ENCODE measurements at places on chromosomes 3 and 15.

- no peak for DNase-seq
These were observed 76.9 kb upstream of the ICE2 start for GRCh38 chr15:60555806-60556205.

DNA sequence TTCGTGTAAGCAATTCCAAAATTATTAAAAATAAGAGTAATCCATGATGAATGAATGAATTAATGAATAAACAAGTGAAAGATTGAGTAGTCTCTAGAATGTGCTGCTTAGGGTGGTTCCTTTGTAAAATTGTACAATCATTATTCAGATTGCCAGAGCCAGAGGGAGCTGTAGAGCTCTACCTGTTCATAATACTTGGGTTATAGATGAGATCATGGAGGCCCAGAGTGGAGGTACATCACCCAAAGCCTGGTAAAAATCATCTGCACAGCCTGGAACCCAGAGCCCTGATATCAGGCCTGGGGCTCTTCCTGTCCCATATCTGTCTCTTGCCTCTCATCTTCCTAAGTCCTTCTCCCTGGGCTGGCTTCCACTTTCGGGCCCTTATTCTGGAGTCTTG, 297.2 kb downstream of the RPLP1 start:
- DNase-seq = no peak

GRCh38 chr15:63532307-63532744, 27.9 kb downstream of the USP3 start:
- DNase-seq = no peak

DNA sequence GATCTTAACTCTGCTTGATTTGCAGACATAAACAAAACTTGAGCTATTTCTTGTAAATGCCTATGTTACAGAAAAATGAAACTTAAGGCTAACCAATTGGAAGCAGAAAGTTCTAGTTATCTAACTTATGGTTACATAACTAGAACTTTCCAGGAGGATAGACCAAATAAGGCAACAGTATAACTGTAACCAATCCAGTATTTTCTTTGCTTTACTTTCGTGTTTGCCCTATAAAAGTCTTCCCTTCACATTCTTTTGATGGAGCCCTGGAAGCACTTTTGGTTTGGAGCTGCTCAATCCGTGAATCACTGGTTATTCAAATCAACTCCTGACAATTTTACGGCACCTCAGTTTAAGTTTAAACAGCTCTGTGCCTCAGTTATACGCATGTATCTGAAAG, 164.6 kb downstream of the SUCLG2 start:
- no peak for DNase-seq

DNA sequence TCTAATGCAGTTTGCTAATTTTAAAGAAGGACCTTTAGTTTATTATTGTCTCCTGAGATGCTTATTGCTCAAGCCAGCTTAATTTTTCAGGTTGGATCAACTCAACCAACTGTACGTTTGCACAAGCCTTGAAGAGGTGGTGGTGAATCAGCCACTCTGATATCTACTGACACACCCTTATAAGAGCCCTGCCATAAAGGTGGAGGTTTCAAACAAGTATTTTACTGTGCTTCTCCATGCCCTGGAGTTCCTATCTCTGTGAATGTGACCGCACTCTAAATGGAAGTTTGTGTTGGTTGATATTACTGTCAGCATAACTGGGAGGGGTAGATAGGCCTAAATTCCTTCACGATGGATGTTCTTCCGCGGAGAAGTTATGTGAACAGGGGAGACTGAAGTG, 297.3 kb upstream of the UBE2E1 start:
- DNase-seq = no peak

GRCh38 chr3:176814285-176814684, 383.0 kb downstream of the TBL1XR1 start:
- no peak for DNase-seq

DNA sequence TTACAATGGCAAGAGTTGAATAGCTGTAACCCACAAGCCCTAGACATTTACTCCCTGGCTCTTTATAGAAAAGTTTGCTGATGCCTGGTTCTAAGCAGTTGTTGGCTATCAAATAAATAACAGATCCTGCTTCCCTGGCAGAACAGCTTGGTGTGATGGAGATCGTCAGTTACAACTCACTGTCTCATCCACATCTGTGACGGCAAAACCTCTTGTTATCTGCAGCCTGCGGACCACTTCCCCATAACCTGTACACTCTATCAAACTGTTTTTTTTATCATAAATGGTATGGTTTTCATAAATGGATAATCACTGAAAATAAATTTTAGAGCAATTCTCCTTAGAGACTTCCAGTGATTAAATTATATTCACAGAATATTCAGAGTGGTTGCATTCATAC, 14.1 kb downstream of the ZDHHC3 start:
- no peak for DNase-seq

GRCh38 chr3:60192297-60193114, 1058.7 kb downstream of the FHIT start:
- no peak for DNase-seq

DNA sequence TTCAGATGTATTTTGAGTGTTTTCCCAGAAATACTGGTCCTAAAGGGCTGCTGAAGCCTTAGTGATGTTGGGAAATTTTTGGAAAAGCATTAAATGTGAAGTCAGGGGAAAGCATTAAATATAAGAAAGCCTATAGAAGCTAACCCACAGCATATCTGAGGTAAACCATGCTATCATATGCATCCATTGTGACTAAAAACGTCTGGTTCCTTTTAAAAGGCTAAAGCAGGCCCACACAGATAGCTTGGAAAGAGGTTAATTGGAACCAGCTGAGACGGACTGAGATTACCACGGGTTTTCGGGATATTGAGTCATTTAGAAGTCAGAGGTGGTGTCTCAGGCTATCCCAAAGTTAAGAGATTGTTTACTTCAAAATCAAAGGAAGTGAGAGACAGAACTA, 78.2 kb downstream of the CYP19A1 start:
- no peak for DNase-seq

Data from T-helper 2 cell (primary cell).